ENCODE measurements at places on chromosomes 7 and 10.

DNA sequence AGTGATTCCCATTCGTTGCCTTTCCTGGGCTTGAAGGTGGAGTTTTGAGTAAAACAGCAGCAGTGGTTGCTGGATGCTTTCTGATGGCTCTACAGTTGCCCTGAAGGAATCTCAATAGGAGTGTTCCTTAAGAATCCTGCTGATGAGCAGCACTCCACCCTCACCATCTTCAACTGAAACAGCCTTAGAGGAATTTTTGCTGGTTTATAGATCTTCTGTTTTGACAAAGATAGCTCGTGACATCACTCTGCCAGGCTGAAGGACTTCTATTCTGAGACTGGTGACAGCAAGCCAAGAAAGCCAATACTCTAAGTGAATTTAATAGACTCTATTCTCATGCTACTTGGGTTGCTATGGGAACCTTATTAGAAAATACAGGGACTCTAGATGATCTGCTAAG lies 1014.7 kb downstream of the NRG3 start:
- no peak for DNase-seq

GRCh38 chr10:70355051-70356021 lies 27.1 kb downstream of the LRRC20 start:
- DNase-seq: no peak

- DNase-seq: no peak
These were observed 941 bp upstream of the LUC7L2 start for GRCh38 chr7:139358541-139359365.

GRCh38 chr10:70328967-70329366 lies 45.2 kb upstream of the NPFFR1 start:
- DNase-seq: no peak

DNA sequence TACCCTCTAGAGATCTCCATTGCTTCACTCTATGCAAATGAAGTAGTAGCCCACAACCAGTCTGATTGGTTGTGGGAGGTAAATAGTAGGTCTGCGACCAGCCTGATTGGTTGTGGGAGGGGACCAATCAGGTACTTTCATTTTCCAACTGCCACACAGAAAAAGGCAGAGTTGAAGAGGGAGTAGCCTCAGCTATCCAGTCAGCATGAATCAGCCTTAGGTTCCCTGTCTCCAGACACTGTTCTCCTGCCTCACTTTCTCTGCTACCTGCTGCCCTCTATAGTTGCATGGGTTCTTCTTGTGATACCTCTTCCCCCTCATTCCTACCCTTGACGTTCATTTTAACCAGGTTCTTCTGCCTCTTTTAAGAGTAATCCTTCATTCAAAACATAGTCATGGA lies 114.5 kb upstream of the LYZL1 start:
- DNase-seq: no peak

GRCh38 chr7:47938574-47939165 lies 9.6 kb downstream of the PKD1L1 start:
- no peak for DNase-seq

DNA sequence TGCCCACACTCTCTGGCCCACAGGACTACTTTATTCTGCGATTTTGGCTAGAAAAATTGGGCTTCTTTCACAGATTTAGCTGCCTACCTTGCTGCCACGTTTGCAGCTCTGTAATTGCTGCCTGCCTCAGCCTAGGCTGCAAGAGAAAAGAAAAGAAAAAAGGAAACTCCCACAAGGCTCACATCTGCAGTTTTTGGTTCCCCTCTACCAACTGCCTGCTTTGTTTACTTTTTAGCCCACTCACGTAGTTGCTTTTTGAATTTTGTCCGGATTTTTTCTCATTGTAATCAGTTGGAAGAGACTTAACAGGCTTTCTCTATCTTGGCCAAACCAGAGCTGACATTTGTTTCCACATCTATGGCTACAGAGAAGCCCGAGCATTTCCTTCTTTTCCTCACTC lies 24.3 kb downstream of the SUN3 start:
- no peak for DNase-seq

- DNase-seq: no peak
These were observed 117.0 kb downstream of the KBTBD2 start for GRCh38 chr7:32774541-32774951.

DNA sequence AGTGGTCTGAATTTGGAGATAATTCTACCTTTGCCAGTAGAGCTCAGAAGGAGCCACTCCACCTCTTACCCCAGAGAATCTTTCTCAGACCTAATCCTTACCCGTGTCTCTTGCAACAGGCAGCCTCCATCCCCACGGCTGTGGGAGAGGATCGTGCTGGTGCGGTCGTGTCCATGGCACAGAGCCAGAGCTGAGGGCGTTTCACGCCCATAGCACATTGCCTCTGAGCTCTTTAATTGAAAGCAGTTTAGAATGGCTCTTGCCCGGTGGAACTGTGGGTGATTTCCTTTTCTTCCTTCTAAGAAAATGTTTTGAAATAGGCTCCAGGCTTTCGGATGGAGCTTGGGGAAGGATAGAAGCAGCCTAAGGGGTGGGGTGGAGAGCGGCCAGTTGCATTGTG lies 41.5 kb downstream of the PRF1 start:
- DNase-seq: no peak

GRCh38 chr10:5813091-5813340 lies 218 bp downstream of the GDI2 start:
- DNase-seq: no peak

DNA sequence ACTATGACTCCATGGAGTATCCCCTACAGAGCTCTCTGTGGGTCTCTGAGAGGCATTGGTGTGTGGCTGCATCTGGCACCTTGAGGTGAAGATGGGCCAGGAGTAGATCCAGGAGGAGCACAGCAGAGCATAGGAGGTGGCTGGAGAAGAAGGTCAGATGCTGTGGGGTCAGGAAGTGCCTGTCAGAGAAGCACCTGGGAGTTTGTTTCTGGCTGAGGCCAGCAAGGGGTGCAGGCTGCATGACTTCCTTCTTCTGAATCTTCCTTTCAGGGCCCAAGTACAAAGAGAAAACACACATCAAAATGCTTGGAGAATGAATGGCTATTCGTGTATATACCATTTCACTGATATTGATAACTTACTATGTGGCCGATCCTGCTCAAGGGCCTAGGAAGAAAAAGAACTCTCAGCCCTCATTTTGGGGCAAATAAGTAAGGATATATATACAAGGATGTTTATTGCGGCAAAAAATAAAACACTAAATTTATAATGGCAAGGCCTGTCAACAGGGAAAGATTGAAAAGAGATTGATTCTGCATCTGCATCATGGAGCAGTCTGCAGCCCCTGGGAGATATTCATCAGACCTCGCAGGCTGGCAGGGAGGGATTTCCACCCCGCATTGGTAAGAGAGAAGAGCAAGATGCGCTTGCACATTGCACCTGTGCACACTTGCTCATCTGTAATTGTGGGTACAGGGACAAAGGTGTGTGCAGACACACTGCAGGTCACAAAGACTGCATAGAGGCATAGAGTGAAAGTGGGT lies 39.2 kb downstream of the PTPRE start:
- no peak for DNase-seq

GRCh38 chr7:69763513-69763912 lies 165.2 kb downstream of the AUTS2 start:
- DNase-seq: no peak

DNA sequence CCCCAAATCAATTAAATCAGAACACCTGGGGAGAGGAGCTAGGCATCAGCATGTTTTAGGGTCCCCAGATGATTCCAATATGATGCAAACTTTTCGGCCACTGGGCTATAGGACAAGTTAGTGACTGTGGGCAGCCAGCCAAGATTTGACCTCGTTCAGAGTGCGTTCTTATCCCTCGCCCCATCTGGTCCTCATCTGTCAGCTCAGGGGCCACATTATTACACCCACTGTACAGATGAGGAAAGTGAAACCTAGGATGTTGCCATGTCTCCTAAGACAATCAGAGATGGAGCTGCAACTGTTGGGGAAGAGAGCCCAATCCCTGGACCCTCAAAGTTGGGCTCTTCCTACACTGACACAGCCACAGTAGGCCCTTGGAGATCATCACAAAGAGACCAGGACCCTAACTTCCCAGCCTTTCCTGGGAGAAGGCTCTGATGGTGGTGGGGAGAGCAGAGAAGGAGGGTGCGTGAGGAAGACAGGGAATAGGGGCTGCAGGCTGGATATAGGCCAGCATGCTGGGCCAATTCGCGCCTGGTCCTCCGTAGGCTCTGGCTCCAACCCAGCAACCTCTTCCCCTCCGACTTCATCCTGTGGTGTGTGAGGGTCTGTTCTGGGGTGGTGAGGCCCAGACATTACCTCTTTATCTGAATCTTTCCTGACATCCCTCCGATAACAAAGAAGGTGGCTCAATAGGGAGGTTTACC lies 109.4 kb upstream of the ZMIZ1 start:
- DNase-seq: no peak

DNA sequence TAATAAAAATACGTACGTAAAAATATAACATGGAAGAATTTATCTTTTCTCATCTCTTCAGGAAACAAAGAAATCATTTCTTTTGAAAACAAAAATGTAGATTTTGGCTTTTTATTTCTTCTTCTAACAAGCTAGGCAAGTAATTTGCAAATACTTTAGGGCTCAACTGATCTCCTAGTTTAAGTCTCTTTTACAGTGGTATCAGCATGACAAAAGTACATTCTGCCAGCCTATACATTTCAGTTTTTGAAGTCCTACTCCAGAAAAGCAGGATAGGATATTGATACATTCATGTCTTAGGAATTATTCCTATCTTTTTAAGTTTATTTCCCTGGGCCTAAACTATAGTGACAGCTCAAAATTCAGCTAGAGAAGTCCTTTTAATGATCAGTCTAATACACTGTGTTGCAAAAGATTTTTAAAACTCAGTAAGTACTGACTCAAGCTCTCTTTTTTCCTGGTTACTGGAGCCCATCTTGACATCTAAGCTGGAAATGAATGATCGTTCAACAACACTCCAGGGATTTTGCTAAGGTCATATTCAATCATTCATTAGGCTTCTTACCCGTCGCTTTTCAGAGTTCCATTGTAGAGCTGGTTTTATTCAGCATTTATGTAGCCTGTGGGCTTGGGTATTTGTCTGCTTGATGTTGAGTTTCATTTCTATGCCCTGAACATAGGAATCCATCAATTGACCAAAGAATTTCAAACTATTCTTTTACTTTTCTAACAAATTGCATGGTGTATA lies 12.2 kb upstream of the FAM53B start:
- no peak for DNase-seq

DNA sequence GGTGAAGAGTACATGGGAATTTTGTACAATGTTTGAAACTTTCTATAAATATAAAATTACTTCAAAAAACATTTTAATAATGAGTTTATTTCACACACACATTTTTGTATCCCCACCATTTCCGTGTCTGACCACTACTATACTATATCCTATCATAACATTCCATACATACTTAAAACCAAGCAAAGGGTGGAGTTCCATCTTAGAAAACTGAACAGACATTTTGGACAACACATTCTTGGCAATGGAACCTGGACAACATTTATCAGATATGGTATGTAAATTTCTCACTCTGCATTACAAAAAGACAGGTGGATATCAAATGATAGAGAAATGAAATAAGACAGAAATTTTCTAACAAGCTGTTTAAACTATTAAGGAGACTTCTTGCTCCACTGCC lies 168.9 kb downstream of the TWIST1 start:
- no peak for DNase-seq

- no peak for DNase-seq
These were observed 18.2 kb downstream of the MYOZ1 start for GRCh38 chr10:73623056-73623455.

GRCh38 chr10:24590697-24591457 lies 132.8 kb downstream of the ARHGAP21 start:
- no peak for DNase-seq

- no peak for DNase-seq
These were observed 566.0 kb downstream of the SUGCT start for GRCh38 chr7:40700653-40701421.

DNA sequence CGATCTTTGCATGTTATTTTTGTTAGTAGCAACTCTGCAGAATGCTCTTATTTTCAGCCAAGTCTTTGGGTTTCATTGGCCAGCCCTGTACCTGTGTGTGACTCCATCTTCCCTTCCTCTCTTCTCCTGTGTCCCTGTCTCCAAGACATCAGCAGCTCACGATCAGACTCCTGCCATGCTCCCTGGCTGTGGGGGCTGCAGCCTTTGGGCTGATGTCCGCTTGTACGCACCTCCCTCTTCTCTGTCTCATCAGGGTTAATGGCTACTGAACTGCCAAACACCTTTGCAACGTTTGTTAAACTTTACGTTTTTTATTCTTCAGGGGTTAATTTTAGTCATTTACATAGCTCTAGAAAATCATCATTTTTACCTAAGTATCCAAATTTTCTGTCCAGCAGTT lies 103.5 kb upstream of the RET start:
- DNase-seq: no peak

GRCh38 chr7:3882782-3883181 lies 581.7 kb downstream of the SDK1 start:
- DNase-seq: no peak

DNA sequence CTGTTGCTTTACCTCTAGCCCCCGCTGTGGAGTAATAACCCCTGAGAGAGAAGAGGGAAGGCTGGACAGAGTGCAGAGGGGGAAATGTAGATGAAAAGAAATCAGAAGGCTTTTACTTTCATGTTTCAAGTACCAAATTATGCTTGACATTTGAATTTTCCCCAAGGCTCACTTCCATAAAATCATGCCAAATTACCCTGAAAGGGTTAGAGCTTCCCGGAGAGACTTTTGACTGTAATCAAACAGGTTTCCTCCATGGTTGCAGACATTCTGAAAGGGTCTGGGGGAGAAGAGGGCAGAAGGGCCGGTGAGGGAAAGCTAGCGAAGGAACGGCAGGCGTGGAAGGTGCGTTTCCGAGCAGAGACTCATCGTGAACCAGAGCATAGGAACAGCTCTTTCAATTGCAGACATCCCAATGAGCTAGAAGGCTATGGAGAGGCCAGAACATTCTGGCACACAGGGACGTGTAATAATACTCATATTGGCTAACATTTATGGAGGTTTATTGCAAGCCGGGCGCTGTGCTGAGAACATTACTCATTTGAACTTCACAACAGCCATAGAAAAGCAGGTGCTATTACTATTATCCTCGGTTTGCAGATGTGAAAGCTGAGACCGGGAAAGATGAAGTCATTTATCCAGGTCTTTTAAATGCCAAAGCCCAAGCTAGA lies 620.8 kb upstream of the AUTS2 start:
- DNase-seq: no peak

DNA sequence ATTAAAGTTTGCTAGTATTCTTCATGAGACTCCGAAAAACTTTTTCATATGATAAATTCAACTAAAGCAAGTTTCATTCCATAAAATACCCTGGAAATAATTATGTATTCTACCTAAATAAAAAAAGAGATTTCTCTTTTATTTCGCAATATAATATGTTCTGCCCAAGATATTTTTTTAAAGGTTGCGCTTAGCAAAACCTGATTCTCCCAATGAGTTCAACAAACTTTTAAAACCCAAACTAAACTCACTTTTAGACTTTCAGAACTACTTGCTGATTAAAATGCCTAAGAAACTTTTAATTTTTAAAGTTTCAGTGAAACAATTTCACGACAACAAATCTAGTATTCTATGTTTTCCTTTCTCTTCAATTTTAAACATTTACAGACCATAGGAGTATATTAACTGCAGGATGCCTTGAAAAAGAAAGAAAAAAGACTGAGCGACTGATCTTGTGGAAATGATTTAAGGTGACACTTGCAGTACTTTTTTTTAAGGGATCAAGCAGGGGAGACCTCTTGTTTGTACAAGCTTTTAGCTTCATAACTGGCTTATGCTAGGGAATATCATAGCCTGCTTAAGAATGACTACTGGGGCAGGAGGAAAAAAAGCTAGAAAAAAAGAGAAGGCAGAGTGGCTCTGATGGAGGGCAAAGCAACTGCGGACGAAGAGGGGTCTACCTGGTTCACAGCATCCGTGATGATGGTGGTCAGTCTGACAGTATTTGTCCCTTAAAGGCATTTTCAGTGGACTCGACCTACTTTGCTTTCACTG lies 1.5 kb downstream of the ZNF800 start:
- no peak for DNase-seq
